ENCODE measurements at places on chromosomes 16 and 17.

DNA sequence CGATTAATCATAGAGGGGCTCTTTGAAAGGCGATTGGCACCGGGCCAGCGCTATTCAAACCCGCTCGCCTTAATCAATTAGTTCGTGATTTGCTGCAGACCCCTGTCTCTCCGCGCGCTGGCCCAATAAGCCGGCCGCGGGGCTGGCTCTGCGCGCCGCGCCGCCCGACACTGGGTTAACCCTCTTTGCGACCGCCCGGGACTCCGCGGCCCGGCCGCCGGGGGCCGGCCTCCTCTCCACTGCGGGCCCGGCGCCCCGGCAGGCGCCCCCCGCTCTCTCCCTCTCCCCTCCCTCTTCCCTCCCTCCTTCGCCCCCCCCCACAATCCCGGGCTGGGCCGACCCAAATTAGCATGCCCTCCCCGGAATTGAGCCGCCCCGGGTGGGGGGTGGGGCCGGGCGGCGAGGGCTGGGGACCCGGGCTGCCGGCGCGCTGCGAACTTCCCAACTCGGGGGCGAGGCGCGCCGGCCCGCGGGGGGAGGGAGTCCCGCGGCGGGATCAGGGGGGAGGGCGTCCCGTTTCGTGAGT is 428 bp upstream of the SALL1 start:
- DNase-seq = no peak

DNA sequence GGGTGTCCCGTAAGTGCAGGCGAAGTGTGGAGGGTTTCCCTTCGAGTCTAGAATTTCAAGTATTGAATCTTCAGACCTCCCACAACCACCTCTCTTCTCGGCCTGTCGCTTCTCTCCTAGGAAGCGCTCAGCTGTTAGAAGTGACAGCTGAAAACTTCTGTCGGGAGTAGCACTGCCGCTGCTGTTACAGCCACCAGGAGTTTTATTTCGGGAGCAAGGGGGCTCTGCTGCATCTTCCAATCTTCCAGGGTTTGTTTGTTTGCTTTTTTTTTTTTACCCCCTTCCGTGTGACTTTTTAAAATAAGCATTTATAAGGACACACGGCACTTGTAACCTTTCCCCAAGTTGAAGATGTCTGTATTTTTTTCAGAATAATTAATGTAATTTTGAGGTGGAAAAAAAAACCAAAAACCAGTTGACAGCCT is 767 bp downstream of the RPS6KB1 start:
- no peak for DNase-seq

GRCh38 chr17:36632916-36633771 is 31.8 kb downstream of the MRM1 start:
- no peak for DNase-seq

- no peak for DNase-seq
These were observed 32.0 kb upstream of the DOC2B start for GRCh38 chr17:213286-214105.

DNA sequence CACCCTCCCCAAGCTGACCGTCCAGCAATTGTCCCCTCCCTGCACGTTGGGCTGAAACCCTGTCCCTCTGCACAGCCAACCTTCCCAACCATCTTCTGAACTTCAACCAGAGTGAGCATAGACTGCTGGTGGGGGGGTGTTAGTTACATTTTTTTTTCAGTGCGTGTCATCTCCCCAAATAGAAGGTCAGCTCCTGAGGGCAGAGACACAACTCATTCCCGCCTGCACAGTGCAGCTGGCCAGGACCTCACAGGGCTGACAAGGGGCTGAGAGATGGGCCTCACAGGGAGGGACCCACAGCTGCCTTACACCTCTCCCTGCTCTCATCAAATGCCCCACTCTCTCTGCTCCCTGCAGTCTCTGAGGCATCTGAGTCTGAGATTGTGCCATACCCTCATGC is 8.4 kb downstream of the SRL start:
- no peak for DNase-seq

DNA sequence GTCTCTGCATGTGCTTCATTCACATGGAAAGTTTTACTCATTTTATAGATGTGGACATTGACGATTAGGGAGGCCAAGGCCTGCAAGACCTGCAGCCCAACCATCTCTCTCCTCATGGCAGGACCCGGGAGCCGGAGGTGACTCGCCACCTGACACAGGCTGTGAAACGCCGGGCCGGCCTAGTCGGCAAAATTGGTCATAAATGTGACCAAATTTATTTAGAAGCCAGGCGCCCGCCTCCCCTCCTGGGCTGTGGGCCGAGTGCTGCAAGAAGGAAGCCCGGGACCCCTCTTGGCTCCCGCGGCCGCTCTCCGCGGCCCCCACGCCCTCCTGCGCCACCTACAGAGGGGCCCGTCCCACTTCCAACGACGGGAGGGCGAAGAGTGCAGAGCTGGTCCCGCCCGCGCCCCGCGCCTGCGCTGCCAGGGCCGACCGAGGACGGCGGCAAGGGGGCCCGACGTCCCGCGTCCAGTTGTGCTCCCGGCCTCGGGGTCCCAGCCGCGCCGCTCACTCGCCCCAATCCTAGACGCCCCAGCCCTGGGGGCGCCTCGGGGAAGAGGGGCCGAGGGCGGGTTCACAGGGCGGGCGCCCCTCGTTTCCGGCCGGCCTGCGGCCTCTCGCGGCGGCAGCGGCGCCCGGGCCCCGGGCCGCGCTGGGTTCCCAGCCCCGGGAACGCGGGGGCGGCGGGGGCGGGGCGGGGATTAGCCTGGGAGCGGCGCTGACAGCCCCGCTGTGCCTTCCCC is 47.5 kb downstream of the WNT3 start:
- no peak for DNase-seq

DNA sequence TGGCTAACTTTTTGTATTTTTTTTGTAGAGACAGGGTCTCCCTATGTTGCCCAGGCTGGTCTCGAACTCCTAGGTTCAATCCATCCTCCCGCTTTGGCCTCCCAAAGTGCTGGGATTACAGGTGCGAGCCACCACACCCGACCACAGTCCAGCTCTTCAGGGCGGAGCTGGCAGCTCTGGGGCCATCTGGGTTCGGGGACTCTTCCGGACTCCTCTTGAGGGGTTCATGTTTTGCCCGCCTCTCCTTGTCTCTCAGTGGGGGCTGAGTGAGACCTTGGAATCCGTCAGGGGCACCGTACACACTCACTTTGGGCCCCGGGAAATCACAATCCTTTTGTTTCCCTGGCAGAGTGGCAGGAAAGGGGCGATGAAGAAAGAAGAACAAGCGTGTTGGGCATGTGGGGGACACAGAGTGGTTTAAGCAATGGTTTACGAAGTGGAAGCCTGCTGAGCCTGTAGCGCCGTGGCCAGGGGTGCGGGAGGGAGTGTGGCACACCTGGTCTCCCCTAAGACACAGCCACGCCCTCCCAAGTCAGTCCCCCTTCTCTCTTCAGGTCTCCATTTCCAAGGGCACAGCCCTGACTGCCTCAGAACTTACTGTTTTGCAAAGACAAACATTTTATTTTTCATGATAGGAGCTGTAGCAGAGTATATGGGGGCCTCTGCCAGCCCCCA is 26.1 kb downstream of the TNS4 start:
- DNase-seq = no peak

- DNase-seq = no peak
These were observed 1.3 kb downstream of the TOM1L2 start for GRCh38 chr17:17970699-17971430.

All from CD4-positive, alpha-beta T cell treated with Interleukin-4 for 1 hour (primary cell).